ENCODE measurements at places on chromosomes 13 and 19. TPM values are rescaled to one million over a fixed set of nuclear protein-coding genes. Genes with fewer than 3 reads are reported as not detected.

The PCDH9 gene
- 5.1 TPM for total RNA-seq

The MATK gene
- 1.3 TPM for total RNA-seq

The ZNF549 gene
- 1.7 TPM for total RNA-seq

The TRAPPC6A gene
- total RNA-seq, result 51.0 TPM

The ZNF541 gene
- 0.06 TPM for total RNA-seq

The PSG1 gene
- total RNA-seq, result 0.20 TPM

The TNFRSF19 gene
- total RNA-seq, result 2.9 TPM

The ZNF154 gene
- total RNA-seq, result not detected

The OR7C1 gene
- total RNA-seq, result not detected

The PTPRH gene
- 3.7 TPM for total RNA-seq
